ENCODE measurements at places on chromosomes 7 and 10.

DNA sequence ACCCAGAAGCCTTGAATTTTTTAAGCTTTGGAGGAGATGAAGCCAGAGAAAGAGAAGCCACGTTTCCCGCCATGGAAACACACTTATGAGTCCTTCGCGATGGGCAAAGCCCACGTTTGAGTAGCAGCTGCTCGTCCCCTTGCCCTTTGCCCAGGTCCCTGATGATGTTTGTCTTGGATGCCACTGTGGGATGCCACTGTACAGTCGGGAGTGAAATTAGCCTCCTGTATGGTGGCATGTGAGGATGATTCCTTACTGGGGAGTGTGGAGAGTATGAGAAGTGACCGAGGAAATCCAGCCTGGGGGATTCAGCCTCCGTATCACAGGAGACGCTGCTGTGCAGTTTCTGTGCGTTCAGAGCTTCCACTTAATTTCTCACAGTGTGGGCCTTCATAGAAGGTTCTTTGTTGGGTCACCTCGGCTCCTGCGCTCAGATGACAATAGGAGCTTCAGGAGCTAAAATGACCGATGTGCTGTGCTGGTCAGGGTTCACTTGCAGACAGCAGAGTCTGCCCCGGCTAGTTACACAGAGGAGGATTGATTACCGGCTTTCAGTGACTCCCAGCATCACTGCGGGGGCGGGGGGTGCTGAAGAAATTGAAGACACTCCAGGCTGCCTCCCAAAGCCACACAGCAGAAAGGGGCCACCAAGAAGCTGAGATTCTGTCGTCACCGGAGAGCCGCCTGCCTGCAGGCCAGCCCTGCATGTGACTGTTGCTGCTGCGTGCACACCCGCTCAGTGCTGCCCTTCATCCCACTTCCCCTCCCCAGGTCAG, 122.1 kb upstream of the SFMBT2 start:
- DNase-seq: no peak

DNA sequence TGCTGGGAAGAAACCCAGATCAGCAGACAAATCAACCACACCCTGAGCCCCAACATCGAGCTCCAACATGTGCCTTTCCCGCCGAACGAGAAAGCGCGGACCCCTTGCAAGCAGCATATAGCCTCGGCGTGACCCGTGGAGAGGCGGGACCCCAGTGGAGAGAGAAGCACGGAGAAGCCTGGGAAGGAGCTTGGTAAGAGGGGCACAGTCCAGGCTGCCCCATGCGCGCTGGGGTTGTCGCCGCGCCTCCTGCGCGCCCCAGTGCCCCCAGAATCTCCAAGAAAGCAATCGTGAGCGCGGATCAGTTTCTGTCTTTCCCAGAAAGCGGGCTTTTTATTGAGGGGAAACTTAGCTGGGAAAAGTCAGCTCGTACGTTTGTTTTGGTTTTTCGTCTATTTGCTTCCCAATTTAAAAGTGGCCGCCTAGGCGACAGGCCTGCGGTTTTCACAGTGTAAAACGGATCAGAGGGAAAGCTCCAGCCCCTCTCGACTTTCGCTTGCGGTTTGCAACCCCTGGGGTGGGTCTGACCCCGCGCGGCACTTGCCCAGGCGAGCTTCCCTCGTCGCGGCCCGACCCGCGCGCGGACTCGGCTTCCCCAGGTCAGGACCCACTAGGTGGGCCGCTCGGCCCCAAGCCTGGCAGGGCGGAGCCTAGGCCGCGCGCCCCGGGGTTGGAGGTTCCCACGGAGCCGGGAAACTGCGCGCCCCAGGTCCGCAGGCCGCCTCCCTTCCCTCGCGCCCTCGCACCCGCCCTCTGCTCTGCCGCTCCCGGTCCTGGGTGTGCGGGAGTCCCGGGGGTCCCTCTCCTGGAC, 31.1 kb downstream of the SKIDA1 start:
- no peak for DNase-seq

GRCh38 chr10:33272635-33273034, 61.8 kb downstream of the NRP1 start:
- DNase-seq: no peak

DNA sequence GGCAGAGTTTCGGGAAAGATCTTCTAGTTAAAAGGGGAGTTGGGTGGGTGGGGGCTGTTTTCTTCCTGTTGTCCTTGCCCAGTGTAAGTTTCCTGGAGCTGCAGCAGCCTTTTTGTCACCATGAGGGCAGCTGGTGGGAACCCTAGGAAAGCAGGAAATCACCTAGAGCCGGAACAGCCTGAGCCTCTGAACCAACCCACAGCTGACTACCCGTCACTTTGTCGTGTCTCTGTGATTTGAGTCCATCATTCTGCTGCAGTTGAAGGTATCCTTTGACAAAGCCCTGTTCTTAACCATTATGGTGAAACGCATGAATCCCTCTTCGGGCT, 1.2 kb upstream of the C10orf143 start:
- DNase-seq: no peak

- DNase-seq: peak; percentile 29
These were observed 2.8 kb upstream of the LZTS2 start for GRCh38 chr10:100996678-100997359.

DNA sequence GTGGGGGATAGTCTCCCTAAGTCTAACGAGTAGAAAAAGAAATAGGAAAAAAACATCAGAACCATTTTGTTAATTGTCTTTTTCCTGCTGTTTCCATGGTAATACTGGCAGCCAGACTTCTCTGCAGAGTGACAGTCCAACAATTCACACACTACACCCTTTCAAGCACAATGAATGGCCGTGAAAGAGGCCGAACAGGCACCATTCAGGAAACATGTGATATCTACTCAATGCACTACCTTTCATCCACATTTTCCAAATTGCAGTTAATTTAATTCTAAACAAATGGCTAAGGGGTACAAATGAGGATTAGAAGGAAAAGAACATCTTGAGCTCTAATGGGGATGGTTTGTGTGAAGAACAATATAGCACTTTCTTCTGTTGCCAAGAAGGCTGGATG, 358.5 kb upstream of the ANKRD30A start:
- no peak for DNase-seq

GRCh38 chr7:50389961-50390360, 60.2 kb downstream of the FIGNL1 start:
- no peak for DNase-seq

GRCh38 chr7:138349841-138350700, 110.0 kb upstream of the TRIM24 start:
- DNase-seq: no peak

DNA sequence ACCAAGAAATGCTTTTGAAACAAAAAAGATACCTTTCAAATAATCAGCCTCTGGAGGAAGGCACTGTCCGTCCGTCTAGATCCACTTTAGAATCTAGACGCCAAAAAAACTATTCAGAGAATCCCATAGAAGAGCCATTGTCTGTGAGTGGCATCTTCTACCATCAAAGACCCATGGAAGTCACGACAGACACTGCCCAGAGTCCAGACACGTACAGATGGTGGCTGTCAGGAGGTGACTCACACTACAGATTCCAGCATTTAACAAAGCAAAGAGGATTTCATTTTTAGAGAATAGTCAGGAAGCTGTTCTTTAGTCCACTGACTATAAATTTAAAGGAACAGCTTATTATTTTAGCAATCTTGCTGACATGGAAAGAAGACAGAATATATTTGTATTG, 11.7 kb downstream of the C1QL3 start:
- no peak for DNase-seq

DNA sequence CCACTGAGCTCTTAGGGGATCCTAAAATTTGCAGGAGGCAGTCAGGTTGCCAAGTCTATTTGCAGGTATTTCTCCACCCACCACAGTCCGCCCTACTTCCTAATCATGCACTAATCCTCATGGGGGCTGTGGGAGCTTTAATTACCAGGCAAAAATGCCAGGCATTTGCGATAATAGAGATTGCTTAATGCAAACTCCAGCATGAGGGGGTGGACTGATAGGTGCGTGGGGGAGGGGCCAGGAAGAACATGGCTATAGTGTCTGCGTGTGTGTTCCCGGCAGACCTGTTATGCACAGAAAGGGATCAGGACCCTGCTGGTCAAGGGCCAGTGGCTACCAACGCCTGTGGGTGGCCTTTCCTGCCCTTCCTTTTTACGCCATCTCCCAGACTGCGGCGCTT, 15.6 kb upstream of the AQP1 start:
- DNase-seq: no peak

- no peak for DNase-seq
These were observed 67.5 kb downstream of the PARP12 start for GRCh38 chr7:139995017-139995915.

DNA sequence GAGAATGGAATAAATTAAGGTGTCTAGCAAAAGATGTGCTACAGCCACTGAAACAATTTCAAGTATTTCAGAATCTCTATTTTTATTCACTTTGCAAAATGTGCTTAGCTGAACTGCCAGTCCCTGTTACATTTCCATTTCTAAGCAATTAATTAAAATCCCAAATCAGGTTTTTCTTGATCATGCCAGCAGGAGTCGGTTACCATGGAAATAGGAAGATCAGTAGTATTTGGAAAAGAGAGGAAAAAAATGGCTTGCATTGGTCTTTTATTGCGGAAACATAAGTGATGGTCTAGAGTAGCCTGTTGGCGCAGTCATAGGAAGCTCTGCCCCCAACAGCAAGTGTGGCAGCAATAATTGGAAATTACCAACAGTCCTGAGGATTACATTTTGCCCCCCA, 867.1 kb downstream of the GATA3 start:
- no peak for DNase-seq

DNA sequence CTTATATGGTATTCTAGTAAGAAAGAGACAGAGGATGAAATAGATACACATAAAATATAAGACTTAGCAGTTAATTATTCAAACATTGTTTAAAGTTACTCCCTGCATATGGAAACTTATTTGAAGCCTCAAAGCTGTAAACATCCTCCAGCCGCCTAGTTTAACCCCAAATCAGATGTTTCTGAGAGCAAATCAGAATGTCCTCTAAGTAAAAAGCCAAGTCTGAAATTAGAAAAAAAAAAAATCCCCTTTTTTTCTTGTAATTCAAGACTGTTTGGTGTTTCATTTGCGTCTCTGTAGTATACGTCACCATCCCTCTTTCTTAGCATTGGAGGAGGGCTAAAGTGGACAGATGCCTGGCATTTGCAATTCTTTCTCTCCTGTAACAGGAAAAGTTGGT, 46.4 kb downstream of the TMEM26 start:
- no peak for DNase-seq

- no peak for DNase-seq
These were observed 10.0 kb downstream of the CYP3A43 start for GRCh38 chr7:99837649-99838361.

DNA sequence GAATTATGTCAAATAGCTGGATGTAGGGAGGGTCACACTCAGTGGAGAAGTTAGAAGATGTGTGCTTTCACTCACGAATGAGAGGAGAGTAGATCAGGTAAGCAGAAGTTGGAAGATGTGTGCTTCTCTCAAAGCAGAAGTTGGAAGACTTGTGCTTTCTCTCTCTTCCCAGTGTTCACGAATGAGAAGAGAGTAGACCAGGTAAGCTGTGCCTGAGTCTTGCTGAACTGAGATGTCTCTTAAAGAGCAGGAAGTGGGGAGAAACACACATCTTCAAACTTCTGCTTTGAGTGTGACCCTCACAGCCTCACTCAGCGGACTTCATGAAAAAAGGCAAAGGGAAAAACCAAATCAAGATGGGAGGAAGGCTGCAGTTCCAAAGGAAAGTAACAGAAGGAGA, 7.0 kb upstream of the TMEM243 start:
- no peak for DNase-seq

- DNase-seq: peak; percentile 89
These were observed at the start of gene PRDX3 for GRCh38 chr10:119178372-119179119. Gene PRDX3 (minus strand): TSS chr10:119178812. CDS start chr10:119178790, 22 bp downstream.

DNA sequence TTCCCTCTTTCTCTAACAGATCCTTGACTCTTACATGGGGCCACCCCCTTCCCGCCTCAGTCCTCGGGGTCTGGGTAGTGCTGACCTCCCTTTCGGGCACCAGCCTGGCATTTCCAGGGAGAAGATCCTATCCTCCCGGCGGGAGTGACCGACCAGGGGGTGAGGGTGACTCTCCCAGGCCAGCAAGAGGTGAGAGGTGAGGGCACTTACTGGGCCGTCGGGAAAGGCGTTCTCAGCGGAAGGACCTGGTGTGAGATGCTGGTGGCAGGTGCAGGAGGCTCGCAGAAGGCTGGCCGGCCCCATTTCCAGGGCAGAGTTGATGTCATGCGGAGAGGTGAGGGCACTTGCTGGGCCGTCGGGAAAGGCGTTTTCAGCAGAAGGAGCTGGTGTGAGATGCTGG, 4.2 kb upstream of the FOXL3 start:
- no peak for DNase-seq

- no peak for DNase-seq
These were observed 37.9 kb upstream of the ABCB5 start for GRCh38 chr7:20577441-20578071.

GRCh38 chr10:62610649-62611229, 193.8 kb upstream of the ADO start:
- DNase-seq: peak; percentile 52

DNA sequence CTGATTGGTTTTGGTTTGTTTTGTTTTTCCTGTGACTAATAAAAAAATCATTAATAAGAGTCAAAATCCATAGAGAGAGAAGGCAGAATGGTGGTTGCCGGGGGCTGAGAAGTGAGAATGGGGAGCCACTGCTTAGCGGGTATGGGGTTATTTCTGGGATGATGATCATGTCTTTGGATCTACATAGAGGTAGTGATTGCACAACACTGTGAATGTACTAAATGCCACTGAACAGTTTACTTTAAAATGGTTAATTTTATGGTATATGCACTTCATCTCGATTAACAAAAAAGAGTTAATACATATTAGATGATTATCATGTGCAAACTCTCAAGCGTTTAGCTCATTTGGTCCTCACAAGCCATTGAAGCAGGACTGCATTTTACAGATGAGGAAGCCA, 342.9 kb downstream of the ELMO1 start:
- no peak for DNase-seq

DNA sequence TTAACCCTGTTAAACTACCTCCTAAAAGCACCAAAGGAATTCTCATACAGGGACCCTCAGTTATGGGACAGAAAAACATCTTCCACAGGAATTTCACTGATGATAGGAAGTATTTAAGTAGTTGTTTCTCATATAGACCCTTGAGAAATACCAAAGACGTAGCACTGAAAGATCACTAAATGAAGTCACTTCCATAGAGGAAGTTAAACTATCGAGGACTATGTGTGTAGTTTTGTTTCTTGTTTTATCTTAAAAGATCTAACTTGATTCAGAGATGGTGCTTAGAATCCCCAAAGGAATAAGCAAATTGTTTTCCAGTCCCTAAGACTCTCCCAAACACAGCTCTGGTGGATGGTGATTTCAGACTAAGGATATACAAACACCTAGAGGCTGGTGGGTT, 94.8 kb upstream of the AFAP1L2 start:
- no peak for DNase-seq

All from T-helper 9 cell (primary cell).